ENCODE measurements at places on chromosomes 12 and 14.

GRCh38 chr12:58425481-58426392 is 484.4 kb downstream of the ATP23 start:
- peak; percentile 37 for DNase-seq

DNA sequence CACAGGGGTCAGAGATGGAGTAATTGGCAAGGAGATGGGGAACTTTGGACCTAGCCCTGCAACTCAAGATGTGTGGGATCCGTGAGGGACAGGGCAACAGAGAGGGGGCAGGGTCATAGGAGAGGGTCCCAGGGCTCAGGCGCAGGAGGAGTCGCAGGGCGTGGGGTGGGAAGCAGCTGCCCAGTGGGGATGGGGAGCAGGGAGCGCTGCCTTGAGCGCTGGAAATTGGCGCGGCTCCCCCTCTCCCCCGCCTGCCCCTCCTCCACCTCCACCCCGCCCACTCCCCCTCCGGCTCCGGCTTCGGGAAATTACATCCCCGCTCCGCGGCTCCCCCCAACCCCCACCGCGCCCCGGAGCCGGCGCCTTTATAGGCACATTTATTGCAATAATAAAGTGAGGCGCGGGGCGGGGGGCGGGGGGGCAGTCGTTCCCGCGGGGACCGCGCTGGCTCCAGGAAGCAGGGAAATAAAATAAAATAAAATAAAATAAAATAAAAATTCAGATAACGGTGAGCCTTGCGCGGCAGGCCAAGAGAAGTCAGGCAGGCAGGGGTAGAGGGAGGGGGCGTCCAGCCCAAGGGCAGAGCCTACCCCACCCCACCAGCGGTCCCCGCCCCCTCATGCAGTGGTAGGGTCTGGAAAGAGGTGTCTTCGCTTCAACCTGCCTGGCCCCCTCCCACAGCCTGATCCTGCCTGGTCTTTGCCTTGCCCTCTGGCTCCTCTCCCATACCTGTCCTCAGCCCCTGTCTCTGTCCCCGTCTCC is 3.6 kb downstream of the NXPH4 start:
- no peak for DNase-seq

GRCh38 chr12:93612776-93613175 is 40.3 kb downstream of the SOCS2 start:
- no peak for DNase-seq

DNA sequence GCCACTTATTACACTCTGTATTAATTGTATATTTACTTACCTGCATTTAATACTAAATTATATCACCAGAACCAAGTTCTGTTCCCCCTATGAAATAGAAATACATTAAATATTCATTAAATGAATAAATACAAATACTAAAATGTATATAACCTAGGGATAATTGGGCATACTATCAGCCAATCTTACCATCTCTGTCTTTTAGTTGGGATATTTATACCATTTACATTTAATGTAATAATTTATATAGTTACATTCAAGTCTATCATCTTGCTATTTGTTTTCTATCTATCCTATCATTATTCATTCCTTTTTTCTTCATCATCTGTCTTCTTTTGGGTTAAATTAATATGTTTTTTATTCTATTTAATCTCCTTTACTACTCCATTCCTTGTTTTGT is 4.1 kb upstream of the ADAMTS20 start:
- no peak for DNase-seq

GRCh38 chr14:102015045-102015685 is 50.8 kb downstream of the DYNC1H1 start:
- DNase-seq = no peak

DNA sequence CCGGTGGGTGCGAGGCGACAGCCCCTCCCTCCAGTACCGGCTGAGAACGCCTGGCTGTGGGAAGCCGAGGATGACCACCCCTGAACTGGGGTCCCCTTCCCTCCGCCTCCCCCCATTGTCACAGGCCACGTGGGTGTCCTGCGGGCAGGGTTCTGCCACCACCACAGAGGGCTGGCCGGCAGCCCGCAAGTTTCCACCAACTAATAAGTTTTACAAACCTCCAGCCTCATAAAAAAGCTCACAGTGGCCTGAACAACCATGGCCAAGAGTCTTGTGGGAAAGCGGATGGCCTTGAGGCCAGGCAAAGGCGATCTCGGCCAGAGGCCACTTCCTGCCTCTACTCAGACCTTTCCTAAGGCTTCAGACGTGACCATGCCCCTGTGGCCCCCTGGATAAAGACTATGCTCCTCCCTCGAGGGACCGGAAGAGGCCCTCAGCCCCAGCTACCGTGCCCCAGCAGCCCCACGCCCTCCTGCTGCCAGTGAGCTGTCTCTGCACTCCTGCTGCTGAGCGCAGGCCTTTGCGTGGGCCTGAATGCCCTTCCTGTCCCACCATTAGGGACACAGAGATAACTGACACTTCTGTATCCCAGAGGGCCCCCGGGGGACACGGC is 46.1 kb upstream of the DLK1 start:
- DNase-seq = no peak

- DNase-seq = no peak
Observed at GRCh38 chr12:55935738-55936151, 4.8 kb downstream of the DGKA start.

GRCh38 chr14:54829486-54830224 is 73.0 kb downstream of the GCH1 start:
- no peak for DNase-seq

Measured in GM10248 (cell line).